Urothelium cell line (cell line): ENCODE measurements at places on chromosomes 12 and 14.

DNA sequence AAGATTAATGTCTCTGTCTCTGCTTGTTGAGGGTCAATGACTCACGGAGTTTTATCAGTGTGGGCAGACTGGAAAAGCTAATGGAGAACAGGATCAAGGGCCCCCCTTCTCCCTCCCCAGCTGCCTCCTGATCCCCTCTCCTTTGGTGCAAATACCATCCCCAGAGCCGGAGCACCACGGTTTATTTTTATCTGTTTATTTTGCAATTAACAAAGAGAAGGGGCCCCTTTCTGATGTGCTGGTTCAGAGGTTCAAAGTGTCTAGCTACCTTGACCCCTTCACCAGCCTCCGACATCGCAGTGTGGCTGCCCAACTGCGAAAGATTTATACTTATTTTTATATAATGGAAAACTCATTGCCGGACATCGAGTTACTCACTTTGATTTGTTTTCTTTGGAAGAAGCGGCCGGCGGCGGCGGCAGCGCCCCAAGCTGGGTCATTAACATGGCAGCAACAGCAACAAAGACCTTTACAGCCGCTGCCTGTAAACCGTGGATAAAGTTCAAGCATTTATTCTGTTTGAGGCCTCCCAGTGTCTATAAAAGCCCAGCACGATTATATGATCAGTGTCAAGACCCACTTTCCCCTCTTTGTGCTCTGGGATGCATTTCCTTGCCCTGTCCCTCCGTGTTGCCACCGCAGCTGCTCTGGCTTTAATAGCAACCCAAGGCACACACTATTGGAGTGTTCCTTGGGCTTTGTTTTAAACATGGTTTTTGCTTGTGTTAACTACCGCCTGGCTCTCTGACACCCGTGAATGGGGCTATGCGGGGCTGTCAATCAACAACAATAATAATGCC lies 47.4 kb upstream of the PARP11 start:
- DNase-seq: no peak

DNA sequence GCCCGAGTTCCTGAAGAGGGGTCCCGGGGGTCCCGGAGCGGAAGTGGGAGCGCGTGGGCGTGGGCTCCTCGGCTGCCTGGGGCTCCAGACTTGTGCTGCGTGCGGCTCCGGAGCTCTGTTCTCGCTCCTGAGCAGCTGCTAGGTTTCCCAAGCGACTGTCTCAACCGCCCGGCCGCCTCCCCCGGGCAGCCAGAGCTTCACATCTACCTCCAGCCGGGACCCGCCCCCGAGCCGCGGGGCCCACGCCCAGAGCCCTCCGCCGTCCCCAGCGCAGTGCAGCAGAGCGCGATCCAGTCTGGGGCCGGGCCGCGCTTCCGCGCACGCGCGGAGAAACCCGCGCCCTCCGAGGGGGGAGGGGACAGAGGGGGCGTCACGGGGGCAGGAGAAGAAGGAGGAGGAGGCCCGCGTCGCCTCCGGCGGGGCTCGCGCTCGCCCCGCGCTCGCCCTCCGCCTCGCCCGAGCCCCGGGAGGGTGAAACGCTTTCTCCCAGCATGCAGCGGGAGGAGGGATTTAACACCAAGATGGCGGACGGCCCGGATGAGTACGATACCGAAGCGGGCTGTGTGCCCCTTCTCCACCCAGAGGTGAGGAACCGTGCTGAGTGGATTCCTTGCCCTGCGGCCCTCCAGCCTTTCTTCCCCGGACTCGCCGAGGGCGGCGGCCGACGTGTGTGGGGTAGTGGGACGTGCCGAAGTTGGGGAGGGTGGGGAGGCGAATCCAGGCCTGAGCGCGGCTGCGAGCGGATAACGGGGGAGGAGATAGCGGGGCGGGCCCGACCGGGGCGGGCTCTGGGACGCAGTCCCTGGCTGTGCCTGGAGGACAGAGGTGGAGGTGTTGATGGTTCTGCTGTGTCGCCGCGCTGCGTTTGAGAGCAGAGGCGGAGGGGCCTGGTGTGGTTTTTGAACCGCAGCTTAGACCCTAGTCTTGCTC lies at the start of gene ZDHHC17:
Gene ZDHHC17, plus strand, starts transcription at position 370 of the 930 bp plus-strand sequence. Its CDS starts 122 bp downstream, at position 492.
- peak; percentile 90 for DNase-seq

- peak; percentile 25 for DNase-seq
Measured at GRCh38 chr12:69097619-69098368, 141.6 kb upstream of the CPSF6 start.

GRCh38 chr12:95763809-95764253 lies 26.7 kb downstream of the NTN4 start:
- DNase-seq: peak; percentile 63

DNA sequence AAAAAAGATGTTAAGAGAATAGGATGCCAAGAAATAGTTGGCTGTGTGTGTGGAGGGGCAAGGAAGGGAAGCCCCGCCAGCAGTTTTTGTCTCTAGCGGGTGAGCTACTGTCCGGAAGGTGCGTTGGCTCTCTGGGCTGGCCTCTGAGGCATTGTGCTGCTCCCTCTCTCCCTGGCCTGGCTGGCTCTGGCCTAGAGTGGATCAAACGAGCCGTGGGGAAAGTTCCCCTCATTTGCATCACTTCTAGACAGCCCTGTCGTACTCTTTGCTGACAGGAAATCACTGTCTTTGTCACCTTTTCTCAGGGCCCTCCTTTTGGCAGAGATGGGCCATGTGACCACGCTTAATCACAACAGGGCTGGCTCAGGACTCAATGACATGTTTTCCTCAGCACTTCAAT lies 236.1 kb upstream of the NPAS3 start:
- peak; percentile 13 for DNase-seq

DNA sequence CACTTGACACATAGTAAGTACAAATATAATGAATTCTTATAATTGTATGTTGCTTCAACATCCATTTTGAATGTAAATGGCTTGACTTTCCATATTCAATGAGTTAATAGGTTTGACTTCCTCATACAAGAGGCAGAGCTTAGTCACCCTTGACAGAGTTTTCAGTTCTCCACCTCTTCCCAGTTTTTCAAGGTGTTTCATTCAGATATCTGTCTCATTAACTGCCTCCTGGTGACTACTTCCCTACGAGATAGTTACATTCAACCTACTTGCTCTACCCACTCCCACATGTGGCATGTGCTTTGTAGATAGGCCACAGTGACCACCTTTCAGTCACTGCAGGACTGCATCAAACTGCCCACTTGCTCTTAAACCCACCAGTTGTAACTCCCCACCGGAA lies 60.0 kb downstream of the MYF5 start:
- DNase-seq: no peak

- DNase-seq: no peak
Measured at GRCh38 chr12:62693376-62694050, 226.9 kb downstream of the MON2 start.

DNA sequence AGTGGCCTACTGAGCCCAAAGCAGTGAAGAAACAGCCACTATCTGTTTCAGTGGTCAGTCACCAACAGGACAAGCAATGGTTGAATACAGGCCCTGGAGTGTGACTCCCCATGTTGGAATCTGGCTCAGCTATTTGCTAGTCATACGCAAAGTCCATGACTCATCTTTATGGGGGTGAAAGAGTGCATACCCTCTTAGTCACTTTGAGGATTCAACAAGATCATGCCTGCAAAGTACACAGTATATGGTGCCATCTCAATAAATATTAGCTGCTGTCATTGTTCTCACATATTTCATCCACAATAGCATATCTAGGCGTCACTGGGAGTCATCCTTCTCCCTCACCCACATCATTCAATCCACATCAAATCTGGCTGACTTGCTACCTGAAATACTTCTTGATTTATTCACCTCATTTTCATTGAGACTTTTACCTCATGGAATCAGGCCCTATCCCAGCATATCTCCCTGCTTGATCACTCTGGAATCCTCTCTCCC lies 26.4 kb upstream of the STAB2 start:
- peak; percentile 77 for DNase-seq

DNA sequence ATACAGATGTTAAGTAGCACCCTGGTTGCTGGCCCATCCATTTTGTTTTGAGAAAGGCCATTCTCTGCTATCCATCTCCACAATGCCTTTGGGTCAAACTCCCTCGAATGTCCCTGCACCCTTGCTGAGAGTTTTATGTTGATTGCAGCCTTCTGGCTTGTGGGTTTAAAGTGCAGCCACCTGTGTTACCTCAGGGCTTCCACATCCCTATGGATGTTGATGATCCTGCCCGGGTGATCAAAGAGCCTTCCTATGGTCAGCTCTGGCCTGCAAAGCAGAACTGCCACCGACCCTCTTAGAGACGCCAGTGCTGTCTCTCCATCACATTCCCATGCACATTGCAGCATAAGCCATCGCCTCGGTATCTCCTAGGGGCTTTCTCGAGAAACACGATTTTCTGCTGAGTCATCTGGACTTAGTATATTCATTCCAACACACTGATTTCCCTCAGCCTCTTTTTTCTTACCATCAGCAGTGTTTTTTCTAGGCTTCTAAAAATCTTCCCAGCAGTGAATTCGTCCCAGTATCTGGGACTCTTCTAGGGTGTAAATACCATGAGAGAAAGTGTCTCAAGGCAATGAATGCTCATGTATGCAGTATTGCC lies 585.7 kb upstream of the TMEM132C start:
- DNase-seq: no peak

GRCh38 chr12:71691504-71692129 lies 5.7 kb downstream of the TMEM19 start:
- no peak for DNase-seq

GRCh38 chr12:46354111-46354801 lies 18.3 kb downstream of the SLC38A2 start:
- DNase-seq: no peak

DNA sequence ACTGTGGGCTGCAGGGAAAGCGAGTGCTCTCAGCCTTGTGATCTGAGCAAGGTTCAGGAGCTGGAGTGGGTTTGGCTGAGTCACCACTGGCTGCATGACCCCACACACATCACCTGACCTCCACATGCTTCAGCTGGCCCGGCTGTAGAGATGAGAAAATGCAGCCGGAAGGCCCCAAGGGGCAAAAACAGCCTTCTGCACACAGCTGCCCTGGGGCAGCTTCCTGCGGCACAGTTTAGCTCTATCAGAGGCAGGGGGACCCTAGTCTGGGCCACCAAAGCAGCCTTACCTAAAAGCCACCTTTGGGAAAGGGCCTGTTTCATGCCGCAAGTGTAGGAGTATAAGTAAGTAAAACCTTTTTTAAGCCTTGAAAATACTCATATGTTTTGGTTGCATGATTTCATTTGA lies 123.3 kb downstream of the SSPN start:
- peak; percentile 65 for DNase-seq

DNA sequence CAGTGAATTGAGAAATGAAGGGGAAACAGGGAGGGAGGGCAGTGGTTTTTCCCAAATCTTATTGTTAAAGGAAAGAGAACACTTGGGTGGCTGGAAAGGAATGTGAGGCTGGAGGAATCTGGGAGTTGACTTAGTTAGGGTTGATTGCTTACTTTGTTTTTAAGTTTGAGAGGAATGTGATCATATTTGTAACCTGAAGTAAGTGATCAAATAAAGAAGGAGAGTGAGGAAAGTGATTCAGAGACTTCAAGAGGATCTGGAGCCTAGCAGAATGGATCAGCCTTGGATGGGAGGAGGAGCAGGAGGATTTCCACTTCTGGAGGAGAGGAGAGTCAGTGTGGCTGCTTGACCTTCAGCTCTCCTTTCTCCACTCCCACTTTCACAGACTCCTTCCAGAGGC lies 6.0 kb upstream of the LRP6 start:
- DNase-seq: peak; percentile 63

- DNase-seq: no peak
Measured at GRCh38 chr12:116606397-116606796, 47.2 kb downstream of the MAP1LC3B2 start.

DNA sequence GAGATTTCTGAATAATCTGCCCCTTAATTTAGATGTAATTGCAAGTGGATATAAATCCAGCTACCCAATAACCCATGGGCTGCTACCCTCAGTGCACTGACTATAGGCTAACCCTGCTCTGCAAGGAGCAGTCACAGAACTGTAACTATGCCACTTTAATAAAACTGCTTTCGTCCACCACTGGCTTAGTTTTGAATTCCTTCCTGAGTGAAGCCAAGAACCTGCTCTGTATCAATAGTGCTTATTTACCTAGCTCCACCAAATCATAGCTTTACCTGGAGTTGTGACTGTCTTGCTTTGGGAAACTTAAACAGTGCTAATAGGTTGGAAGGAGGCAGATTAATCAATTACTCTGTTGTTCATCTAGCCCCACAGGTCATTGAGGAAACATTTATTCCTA lies 1524.4 kb upstream of the SEL1L start:
- DNase-seq: no peak

GRCh38 chr14:78152201-78153063 lies 17.7 kb upstream of the NRXN3 start:
- no peak for DNase-seq

GRCh38 chr12:31406345-31406744 lies 80.4 kb upstream of the SINHCAF start:
- DNase-seq: no peak

GRCh38 chr14:89123851-89124250 lies 293.2 kb downstream of the FOXN3 start:
- DNase-seq: no peak

GRCh38 chr12:3931776-3932175 lies 58.6 kb upstream of the PARP11 start:
- no peak for DNase-seq

- DNase-seq: no peak
Measured at GRCh38 chr14:59086241-59086882, 102.1 kb upstream of the DAAM1 start.

GRCh38 chr12:103348935-103349334 lies 146.8 kb downstream of the C12orf42 start:
- DNase-seq: no peak

DNA sequence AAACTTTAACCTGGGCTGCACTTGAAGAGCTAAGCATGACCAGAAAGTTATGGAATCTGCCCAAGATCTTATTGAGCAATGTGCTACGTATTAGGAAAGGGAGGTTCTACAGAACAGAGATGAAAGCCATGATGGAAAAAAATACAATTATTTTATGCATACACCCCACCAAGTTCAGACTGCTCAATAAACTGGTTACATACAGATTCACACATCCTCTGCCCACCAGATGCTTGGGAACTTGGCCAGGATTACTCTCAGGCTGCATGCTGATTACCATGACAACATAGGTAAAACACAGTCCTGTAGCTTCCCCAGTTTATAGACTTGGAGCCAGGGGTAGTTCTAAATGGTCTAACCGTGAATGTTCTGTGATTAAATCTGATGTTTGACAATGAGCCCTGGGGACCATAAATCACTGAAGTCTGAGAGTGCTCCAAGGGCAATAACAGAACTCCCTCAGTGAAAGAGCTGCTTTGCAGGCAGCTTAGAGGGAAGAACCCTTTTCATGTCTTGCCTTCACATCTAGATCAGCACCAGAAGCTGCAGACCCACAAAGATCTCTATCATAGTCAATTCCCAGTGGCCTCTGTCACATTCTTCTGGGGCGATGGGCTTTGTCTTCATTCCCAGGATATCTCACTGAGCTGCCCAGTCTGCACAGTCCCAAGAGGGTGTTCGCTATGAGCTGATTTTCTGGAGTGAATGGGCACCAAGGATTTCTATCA lies 232.2 kb downstream of the EMP1 start:
- no peak for DNase-seq

- no peak for DNase-seq
Measured at GRCh38 chr12:130792821-130793553, 46.1 kb downstream of the STX2 start.

- peak; percentile 46 for DNase-seq
Measured at GRCh38 chr12:77625441-77625840, 205.3 kb upstream of the NAV3 start.
